Stimulated activated effector memory CD8-positive, alpha-beta T cell treated with anti-CD3 and anti-CD28 coated beads, Interleukin-12 subunit alpha, Interleukin-12 subunit beta, amount 100 ng/mL, for 72 hours (primary cell): ENCODE measurements at places on chromosomes 7 and 10.

- DNase-seq: no peak
Measured at GRCh38 chr10:50326757-50327701, 75.7 kb upstream of the ASAH2 start.

DNA sequence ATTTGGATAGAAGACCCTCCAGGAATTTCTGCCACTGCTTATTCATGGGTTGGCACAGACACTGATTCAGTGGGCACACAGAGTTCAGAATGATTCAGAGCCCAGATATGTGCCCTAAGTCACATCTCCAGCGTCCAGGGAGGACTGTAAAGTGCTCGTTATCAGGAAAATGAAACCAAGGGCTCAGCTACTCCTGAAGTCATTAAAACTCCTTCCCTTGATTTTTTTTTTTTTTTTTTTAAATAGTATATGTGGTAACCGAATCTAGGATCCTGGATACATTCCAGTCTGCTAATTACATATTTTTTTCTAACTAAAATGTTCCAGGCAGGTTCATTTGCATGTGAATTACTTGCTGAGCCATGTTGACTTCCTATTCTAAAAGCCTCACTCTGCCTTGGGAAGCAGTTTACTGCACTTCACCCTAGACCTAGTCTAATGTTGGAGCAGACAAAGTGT lies 34.7 kb downstream of the MET start:
- no peak for DNase-seq

DNA sequence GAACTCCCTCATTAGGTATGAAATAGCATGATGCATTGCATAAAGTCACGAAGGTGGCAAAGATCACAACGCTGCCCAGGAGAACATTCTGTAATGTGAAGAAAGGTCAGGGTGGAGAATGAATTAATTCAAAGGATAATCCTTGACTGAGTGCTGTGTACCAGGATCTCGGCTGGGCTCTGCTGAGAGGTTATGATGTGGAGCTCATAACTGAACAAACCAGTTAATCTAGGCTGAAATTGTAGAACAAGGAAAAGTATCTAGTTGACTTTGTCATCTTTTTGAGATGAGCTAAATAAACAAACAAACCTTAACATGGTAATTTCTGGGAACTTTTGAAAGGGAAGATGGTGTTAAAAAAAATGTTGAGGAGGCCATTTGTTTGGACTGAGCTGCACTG lies 6.1 kb downstream of the MSMB start:
- no peak for DNase-seq

- no peak for DNase-seq
Measured at GRCh38 chr7:149637911-149638565, 135.3 kb downstream of the ZNF467 start.

DNA sequence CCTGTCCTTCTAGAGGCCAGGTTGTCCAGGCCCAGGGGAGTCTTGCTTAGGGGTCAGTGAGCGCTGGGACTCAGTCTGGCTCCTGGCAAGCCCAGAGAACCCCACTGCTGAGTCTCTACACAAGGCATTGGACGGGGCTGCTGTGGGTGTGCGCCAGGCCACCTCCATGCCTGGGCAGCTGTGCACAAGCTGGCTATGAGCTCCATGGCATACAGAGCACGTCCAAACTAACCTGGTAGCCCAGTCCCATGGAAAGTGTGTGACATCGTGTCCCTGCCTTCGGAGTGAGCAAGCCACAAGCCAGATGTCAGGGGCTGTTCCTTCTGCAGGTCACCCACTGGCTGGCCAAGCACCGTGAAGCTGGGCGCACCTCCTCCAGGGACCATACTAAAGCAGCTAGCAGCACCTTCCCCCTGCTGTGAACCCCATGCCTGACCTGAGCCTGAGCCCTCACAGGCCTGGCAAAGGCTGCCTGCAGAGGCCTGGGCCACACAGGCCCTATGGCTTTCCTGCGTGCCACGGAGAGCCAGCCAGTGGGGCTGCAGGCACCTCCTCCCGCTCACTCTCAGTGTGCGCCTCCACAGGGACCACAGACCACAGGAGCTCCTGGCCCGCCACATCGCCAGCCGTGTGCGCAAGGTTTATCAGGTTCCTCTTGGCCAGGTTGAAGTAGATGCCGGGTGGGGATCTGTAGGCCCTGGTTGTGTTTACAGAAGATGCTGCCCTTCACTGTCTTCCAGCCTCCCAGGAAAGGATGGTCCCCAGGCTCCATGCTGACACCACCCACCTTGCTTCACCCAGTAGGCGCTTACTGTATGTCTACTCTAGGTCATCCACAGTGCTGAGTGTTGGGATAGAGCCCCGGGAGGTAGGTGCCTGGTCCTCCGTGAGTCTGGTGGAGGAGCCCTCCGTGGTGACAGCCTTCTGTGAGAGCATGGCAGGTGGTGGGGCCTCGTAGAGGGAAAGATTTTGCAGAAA lies 219.7 kb downstream of the EBF3 start:
- DNase-seq: no peak

- DNase-seq: no peak
Measured at GRCh38 chr7:87013840-87014190, 45.6 kb downstream of the ELAPOR2 start.

DNA sequence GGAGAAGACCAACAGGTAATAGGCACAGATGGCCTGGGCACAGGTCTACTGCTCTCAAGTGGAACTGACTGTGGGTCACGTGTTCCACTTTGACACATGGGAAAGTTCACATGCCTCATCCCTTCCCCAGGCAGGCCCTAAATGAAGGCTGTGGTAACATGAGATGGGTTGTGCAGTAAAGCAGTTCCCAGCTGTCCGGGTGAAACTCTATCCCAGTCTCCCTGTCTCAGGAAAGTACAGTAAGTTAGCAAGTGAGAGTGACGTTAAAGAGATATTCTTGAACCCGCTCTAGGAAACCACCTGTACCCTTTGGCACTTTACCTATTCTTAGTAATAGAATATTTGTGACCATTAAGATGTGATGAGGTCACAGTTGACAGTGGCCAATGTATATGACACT lies 343.7 kb upstream of the AOAH start:
- DNase-seq: no peak

- no peak for DNase-seq
Measured at GRCh38 chr7:6367701-6368211, 80.0 kb downstream of the DAGLB start.

- DNase-seq: no peak
Measured at GRCh38 chr7:32579776-32580175, 84.5 kb downstream of the AVL9 start.

DNA sequence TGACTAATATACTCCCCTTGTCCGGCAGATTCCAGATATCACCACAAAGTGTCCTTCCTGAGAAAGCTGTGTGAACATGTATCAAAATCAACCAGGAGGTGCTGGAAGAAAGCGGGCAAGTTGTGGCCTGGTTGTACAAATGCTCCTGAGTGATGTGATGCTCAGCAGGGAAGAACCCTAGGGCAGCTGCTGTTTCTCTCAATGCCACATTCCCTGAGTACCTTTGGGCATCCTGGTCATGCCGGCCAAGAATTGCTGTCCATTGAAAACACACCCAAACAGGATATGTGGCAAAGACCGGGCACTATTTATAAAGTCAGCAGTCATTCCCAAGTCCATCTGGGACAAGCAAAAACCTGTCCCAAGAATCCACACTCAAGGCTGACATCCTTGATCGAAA lies 7.8 kb upstream of the ADCY1 start:
- no peak for DNase-seq

DNA sequence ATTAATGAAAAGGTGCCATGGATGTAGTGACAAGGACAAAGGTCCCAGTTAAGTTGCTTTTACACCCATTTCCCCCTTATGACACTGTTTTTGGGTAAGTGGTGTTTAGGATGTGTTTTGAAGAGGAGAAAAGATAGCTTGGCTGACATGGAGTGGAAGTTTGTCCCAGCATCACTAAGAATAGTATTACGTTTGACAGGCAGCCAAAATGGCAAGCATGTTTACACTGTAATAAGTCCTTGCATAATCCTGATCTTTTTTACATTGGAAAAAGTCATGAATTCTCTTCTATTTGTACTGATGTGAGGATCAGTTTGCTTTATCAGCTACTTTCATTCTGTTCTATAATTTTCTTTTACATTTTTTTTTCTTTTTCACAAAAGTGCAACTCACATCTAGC lies 137.8 kb downstream of the CHRM2 start:
- DNase-seq: no peak

GRCh38 chr10:30854656-30855055 lies 177.0 kb downstream of the ZNF438 start:
- DNase-seq: no peak

GRCh38 chr10:71436268-71437125 lies 39.8 kb downstream of the CDH23 start:
- DNase-seq: no peak

GRCh38 chr7:29793507-29793906 lies 12.8 kb upstream of the WIPF3 start:
- no peak for DNase-seq

DNA sequence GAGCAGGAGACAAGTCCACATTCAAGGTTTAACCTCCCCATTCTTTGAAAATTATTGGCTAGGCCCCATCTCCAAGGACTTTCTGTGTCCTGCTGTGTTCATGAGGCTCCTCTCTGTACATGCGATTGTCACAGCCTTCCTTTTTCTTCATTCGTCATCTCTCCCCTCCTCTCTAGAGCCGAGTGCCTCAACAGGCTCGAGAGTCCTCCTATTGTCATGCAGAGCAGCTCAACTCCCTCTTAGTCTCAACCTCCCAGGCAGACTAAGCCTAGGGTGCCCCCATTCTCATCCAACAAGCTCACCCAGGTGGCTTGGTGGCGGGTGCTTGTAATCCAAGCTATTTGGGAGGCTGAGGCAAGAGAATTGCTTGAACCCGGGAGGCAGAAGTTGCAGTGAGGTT lies 35.1 kb upstream of the SAMD8 start:
- DNase-seq: no peak

DNA sequence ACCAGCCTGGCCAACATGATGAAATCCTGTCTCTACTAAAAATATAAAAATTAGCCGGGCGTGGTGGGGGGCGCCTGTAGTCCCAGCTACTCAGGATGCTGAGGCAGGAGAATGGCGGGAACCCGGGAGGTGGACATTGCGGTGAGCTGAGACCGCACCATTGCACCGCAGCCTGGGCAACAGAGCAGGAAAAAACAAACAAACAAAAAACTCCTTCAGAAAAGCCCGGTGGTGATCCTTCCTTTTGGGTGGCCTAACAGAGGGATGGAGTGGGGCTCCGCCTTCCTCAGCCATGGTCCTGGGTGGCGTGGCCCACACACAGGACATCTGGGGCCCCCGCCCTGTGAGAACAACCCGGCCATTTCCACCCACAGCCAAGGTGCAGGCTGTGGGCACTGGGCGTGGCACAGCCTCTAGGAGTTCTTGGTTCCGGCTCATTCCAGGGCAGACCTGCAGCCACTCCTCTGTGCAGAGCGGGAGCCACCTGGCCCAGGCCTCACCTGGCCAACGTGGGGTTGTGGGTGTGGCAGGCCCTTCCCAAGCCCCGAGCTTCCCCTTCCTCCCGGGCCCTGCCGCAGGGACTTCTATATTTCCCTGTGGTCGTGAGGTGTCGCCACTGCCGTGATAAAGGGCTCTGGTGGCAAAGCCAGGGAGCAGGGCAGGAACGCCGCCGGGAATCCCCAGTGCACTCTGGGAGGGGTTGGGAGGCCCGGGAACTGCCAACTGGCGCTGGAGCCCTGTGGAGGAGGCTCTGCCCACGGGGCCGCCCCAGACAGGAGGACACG lies 37.6 kb downstream of the GET4 start:
- DNase-seq: no peak

- no peak for DNase-seq
Measured at GRCh38 chr10:100737355-100738054, 7.9 kb upstream of the PAX2 start.

DNA sequence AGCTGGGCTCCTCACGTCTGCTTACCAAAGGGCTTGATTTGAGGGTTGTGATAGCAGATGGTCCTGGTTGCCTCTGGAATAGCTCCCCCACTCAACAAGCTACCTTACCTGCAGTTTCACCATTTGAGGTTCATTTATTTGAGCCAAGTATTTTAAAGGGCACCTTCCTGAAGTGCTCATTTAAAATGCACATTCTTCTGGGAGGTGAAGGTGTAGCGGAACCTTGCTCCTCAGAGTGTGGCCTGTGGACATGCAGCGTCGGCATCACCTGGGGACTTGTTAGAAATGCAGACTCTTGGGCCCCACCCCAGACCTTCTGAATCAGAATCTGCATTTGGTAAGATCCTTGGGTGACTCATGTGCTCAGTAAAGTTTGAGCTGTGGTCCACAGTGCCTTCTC lies 2.3 kb downstream of the CDH23 start:
- DNase-seq: no peak

DNA sequence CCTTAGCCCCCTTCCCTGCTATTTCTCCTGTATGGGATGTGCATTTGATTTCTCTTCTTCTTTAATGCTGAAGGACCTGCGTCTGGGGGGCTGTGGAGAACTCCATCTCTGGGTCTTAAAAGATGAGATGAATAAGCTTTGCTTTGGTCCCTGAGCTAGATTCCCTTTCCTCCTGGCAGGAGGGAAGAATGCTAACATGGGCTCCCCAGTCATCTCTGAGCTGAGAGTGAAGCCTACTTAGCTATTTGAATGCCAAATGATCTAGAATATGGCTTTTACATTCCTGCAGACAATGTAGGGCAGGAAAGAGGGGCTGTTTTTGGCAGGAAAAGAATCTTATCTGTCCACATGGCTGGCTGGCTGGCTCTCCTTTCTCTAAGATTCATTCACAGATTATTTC lies 62.6 kb upstream of the EFCAB10 start:
- DNase-seq: no peak
